ENCODE measurements at places on chromosomes 7 and 10.

- DNase-seq = peak; percentile 3
Observed at GRCh38 chr7:138089080-138089901, 13.0 kb downstream of the AKR1D1 start.

GRCh38 chr7:34759477-34760125 lies 101.6 kb downstream of the NPSR1 start:
- DNase-seq = peak; percentile 50

DNA sequence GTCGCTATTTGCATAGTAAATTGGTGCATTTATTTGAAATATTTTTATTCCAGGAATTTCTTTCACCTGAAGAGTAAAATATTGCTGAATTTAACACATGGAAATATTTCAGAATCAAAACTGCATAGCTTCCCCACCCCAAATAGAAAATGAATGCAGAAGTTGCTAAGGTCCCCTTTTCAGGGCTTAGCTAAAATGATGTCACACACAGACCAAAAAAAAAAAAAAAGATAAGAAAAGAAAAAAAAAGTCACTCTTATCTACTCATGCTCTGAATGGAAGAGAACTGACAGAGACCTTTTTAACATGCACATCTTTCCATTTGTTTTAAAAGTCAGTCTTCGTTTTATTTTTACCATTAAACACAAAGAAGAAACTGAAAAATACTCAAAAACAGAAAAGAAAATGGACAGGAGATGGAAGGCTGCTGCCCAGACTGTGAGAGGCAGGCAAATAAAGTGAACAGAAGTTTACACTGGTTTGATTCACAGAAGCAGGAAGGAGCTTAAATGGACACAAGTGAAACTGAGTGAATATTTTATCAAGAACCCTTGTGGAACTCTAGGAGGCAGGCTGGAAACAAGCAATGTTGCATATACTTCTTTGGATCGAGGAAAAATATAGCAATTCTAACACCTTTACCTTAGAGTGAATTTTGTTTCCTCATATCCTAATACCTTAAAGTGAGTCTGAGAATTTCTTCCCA lies 32.0 kb downstream of the PSMC2 start:
- DNase-seq = no peak

- no peak for DNase-seq
Observed at GRCh38 chr7:109763611-109764010, 1193.9 kb downstream of the DNAJB9 start.

- no peak for DNase-seq
Observed at GRCh38 chr7:132882714-132883428, 199.0 kb downstream of the CHCHD3 start.

- no peak for DNase-seq
Observed at GRCh38 chr10:14250496-14251076, 80.1 kb downstream of the FRMD4A start.

- no peak for DNase-seq
Observed at GRCh38 chr10:78656417-78657162, 412.2 kb upstream of the ZMIZ1 start.

DNA sequence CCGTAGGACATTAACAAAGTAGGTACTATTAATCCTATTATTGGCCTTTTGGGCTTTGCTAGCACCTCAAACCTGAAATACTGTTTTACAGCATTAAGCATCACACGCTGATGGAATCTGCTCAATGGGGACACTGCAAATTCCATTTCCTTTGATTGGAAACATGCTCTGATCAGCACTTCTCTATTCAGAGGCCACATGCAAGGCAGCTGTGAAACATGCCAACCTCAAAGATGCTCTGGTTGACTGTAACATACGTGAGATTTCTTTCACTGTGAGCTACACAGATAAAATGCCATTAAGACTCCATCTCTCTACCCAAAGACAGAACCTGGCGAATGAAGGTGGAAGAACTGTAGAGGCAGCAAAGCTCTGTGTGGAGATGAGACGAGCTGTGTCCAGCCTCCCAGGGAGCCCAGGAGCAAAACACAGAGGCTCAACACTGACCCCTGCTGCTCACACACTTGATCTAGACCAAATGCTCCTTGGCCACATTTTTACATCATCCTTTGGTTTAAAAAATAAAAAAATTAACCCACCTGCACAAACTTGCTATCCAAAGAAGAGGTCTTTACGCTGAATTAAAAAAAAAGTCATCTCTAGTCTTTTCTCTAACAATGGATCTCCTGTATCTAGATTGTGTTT lies 8.0 kb downstream of the RSU1 start:
- peak; percentile 23 for DNase-seq

DNA sequence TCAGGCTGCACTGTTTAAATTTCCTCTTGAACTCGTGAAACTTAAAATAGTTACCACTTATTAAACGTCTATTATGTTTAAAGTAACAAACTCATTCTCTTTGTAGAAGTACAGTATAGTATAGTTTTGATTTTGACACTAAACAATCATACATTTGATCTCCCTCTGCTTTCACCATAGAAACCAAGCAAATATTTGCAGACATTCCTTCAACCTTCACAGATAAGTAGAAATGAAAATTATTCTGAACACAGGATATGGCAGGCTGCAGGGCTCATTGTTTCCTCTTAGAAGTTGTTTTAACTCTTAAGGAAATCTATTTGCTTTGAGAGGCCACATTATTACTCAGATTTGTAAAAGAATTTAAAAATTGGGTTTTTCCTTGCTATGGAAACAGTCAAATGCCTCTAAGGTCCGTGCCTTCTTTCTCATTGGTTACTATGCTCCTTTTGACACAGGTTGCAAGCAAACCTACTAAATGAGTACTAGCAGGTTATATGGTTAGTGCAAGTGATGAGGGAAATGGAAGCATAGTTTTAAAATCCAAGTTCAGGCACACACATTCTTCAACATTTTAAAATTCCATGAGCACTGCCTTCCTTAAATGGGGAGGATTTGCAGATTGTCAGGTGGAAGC lies 92.8 kb upstream of the FAM133B start:
- peak; percentile 49 for DNase-seq

DNA sequence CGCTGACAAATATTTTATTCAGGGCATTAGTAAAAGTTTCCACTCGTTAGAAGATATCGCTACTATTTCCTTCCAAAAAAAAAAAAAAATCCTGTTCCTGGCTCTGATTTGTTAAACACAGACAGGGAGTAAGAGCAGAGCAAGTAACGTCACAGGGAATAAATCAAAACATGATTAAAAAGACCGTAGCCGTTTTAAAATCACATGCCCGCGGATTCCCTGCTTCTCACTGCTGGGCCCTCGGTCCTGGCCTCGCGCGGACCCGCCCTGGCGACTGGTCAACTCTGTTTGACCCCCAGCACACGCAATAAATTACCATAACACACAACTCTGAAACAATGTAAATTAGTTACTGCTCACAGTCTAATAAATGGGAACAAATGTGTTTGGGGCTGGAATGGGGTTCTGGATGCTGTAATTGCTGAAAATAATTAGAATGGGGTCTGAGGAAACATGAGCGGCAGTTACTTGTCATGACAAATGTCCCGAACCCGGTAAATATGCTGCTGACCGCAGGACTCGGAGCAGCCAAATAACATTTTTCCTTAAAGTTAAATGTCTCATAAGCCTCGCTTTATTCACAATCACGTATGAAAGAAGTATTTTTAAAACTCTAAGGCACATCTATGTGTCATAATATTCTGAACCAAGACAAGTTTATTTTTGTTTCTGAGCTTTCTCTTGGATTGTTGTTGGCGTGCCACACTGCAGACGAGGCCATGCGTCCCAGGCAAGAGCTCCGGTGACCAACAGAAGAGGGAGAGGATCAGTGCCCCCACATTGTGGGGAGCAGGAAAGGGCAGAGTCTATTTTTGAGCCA lies 17.9 kb downstream of the EBF3 start:
- peak; percentile 51 for DNase-seq
